ENCODE measurements at places on chromosomes 5 and 9.

- DNase-seq = no peak
Observed at GRCh38 chr5:147216552-147217154, 18.2 kb upstream of the STK32A start.

DNA sequence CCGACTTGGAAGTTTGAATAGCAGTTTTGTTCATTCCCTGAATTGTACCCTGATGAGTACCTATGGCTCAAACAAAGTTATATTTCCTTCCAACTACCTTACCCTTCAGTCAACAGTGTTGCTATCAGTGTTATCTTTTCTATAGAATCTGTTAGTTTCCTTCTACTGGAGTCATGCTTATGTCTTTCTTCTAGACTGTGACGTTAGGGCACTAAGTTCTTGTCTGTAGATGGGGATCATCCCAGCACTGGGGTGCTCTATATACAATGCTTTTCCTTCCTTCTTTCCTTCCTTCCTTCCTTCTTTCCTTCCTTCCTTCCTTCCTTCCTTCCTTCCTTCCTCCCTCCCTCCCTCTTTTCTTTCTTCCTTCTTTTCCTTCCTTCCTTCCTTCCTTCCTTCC, 973.0 kb downstream of the CDH12 start:
- DNase-seq = no peak

DNA sequence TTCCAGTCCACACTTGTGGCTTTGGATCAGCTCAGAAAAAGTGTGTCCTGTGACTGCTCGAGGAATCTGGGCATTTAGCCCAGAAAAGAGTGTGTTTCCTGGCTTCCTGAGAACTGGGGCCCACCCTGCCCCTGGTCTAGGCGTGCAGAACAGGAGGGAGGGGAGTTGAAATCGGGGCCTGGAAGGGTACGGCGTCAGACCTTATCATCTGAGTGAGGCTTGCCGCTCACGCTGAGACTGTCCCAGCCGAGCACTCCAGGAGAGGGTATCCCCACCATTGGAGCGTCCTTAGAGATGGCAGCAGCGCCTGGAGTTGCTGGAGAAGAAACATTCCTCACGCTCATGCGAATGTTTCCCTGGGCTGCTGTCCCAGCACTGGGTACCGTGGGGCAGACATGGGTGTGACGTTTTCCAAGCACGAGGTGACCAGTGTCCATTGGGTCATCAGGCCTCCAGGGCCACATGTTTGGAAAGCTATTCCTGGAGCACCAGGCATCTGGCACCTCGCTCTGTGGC, 22.5 kb downstream of the NEK6 start:
- DNase-seq = no peak

DNA sequence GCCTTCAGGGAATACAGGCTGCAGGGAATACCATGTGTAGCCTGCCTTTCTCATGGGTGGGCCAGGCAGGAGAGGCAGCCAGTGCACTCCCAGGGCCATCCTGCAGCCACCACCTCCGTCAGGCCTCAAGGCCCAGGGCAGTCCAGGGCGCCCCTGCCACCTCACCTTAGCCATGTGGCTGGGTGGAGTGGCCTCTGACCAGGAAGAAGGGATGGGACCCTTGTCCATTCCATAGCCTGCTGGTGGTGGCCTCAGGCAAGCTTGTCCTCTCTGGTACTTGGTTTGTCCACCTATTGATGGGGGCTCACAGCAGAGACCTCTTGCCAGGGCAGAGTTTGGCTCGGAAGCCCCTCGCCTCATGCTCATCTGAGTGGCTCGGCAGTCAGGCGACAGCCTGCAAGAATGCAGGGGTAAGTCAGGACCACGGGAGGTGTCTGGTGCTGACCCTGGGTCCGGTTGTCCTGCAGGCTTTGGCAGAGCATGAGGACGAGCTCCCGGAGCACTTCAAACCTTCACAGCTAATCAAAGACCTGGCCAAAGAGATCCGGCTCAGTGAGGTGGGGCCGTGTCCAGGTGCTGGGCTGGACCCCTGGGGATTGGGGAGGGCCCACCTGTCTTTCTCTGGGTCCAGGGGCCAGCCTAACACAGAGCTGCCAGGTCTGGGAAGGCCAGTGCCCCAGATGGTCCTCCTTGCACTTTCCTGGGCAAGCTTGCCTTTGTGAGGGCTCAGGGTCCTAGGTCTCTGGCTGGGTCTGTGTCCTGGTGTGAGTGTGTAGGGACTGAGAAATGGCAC, 82.9 kb downstream of the PHF2 start:
- DNase-seq = no peak

DNA sequence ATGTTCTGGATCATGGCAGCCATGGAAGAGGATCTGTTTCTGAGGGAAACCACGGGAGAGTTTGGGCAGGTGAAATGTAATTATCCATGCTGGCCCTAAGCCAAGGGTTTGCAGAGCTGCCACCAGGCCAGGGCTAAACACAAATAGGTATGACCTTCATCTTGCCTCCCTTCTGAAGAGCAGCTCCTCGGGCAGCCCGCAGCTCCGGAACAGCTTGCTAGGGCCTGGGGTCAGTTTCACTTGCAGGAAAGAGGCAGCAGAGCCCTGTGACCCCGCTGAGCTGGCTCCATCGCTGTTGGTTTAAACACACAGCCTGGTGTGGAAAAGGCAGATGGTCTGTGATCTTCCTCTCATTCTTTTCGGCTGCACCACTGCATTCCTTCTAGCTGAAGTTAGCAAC, 141.4 kb downstream of the TMEM38B start:
- no peak for DNase-seq

GRCh38 chr9:4600368-4600767, 61.7 kb upstream of the PLPP6 start:
- DNase-seq = no peak

GRCh38 chr5:141077826-141078225, 16.6 kb upstream of the PCDHB2 start:
- no peak for DNase-seq

- DNase-seq = no peak
Observed at GRCh38 chr9:131094622-131095021, 1.7 kb upstream of the AIF1L start.

GRCh38 chr5:86968301-86968753, 299.4 kb upstream of the RASA1 start:
- no peak for DNase-seq

DNA sequence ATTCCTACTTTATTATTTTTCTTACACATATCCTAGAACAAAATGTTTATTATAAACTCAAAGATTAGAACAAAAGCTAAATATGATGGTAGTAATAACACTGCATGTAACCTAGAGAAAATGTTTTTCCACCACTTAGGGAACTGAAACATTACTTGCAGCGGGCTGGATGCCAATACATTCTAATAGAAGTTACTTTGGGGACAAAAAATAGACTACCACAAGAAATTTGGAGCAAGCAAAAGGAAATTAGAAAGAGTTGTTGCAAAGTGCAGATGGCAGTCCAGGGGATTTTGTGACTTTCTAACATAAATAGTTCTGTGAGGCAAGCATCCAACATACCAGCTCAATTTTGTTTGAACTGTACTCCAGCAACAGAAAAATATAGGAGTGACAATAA, 255.3 kb upstream of the GRIN3A start:
- no peak for DNase-seq

- no peak for DNase-seq
Observed at GRCh38 chr9:12272471-12273120, 420.6 kb upstream of the TYRP1 start.

- no peak for DNase-seq
Observed at GRCh38 chr5:96940586-96940985, 4.7 kb downstream of the LNPEP start.

DNA sequence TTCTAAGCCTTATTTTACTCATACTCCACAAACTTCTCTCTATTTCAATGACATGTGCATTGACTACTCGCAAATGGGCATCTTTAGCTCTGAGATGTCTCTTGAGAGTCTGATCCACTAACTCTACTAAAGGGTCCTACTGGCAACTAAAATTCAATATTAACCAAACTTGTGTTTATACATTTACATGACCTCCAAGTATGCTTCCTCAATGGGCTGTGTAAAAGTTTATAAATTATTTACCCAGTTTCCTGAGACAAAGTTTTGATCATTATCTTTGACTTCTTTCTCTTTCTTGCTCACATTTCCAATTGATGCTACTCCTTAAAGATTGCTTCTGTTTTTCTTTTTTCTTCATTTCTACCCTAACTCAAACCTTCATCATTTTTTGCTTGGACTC, 510.1 kb upstream of the DAB2 start:
- no peak for DNase-seq

DNA sequence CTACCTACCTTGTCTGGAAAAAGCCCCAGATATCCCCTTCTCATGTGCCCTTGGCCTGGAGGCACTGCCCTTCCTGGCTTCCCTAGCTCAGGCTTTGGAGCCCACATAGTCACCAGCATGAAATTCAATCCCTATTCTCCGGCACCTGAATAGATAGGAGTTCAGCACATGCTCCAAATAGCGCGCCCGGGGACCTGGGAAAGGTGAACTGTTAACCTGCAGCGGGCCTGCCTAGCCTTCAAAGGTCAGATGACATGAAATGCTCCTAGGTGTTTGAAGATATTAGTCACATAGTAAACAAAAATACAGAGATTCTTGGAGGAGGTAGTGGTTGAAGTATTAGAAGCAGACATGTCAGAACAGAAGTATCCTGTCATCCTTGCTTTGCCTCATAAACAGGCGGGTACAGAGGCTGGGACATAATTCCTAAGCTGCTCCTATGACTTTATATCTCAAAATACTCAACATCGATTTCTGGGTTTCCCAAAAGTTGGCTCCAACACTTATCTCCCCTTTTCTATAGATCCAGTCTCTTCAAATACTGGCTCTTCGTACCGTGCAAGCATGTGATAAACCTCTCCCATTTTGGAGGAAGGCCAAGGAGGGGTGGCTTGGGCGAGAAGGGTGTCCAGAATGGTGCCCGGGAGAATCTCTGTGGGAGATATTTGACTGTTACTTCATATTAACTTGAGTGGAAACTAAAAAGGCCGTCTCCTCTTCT, 88.0 kb upstream of the ANKH start:
- no peak for DNase-seq

DNA sequence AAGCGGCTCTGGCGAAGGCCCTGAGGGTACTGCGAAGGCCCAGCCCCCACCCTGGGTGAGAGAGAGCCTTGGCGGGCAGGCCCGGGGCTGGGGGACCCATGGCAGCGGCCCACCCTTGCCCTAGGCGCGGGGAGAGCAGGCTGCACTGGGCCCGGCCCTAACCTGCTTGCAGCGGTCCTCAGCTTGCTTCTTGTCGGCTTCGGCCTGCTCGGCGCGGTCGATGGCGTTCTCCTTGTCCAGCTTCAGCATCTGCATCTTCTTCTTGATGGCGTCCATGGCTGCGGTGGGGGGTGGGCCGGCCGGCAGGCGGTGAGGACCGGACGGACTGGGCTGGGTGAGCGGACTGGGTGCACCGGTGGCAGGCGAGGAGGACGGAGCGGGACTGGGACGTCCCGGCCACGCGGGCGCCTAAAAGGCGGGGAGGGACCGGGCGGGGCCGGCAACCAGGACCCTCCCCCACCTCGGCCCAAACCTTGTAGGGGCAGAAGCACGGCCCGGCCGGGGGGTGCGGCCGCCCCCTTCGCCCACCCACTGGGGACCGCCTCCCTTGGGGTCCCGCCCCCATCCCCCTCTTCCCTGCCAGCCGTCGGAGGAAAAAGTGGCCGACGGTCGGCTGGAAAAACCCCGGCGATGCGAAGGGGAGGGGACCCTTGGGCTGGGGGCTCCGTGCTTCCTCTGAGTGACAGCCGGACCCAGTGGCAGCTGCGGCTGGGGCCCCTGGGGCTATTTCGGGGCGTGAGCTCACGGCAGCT, at the start of gene TPM2:
Gene TPM2, minus strand, starts transcription at position 384 of the 752 bp plus-strand sequence. Its CDS starts 108 bp downstream, at position 276.
- no peak for DNase-seq

- no peak for DNase-seq
Observed at GRCh38 chr9:138096519-138096845, 218.9 kb downstream of the CACNA1B start.

GRCh38 chr9:134784577-134785305, 95.9 kb upstream of the FCN2 start:
- no peak for DNase-seq

DNA sequence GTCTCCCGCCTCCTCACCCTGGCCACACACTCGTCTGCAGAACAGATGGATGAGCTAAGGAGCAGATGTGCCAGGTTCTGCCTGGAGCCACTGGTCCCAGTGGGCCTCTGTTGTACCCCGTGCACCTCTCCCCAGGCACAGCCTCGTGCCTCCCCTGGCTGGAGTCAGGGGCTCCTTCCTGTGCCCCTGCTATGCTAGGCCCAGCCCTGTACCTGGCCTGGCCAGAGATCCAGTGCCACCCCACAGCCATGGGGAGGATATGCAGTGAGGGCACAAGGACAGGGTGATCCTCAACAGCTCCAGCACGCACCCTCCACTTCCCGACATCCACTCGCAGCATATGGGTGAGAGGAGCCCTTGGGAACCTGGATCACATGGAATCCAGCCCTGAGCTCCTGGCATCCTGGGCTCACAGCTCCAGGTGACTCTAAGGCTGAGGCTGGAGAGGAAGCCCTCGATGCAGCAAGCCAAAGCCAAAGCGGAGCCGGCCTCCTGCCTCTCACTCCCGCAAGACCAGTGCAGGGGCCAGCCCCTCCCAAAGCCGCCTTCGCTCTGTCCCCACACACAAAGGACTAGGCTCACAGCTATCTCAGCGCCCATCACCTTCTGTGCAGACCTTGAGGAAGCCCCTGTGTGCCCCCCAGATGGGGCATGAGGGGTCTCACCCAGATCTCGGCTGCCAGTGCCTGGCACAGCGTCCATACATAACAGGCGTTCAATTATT, 23.7 kb upstream of the ADAMTS2 start:
- no peak for DNase-seq

DNA sequence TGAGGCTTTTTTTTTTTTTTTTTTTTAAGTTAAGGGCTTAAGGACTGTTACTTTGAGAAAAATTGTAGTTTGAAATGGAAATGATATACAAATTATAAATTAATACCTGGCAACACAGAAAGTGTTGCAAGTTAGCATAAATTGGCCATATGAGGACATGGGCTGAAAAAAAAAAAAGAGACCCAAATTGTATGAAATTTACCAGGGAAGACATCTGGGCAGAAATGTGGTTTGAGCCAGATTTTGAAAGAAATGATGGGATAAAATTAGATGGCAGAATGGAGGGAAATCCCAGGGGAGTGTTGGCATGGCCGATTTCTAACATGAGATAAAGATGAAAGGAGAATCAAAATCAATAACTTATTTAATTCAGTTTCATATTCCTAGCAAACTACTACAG, 472.1 kb downstream of the CTNND2 start:
- no peak for DNase-seq
